ENCODE measurements at places on chromosomes 1 and 21. TPM values are rescaled to one million over a fixed set of nuclear protein-coding genes. Genes with fewer than 3 reads are reported as not detected.

Gene RNF2
- total RNA-seq = 31.3 TPM

Gene TSACC
- not detected for total RNA-seq

GRCh38 chr1:111911776-111912515 is 77.5 kb downstream of the KCND3 start:
- DNase-seq = no peak

- no peak for DNase-seq
Measured at GRCh38 chr1:16369821-16370220, 2.8 kb downstream of the SZRD1 start.

Data from renal cortical epithelial cell (primary cell).